Activated naive CD8-positive, alpha-beta T cell treated with anti-CD3 and anti-CD28 coated beads for 36 hours (primary cell): ENCODE measurements at places on chromosomes 2 and 18. TPM values are rescaled to one million over a fixed set of nuclear protein-coding genes. Genes with fewer than 3 reads are reported as not detected.
A peak's percentile ranks its signal among the peaks of the same experiment; 100 is the strongest.

DNA sequence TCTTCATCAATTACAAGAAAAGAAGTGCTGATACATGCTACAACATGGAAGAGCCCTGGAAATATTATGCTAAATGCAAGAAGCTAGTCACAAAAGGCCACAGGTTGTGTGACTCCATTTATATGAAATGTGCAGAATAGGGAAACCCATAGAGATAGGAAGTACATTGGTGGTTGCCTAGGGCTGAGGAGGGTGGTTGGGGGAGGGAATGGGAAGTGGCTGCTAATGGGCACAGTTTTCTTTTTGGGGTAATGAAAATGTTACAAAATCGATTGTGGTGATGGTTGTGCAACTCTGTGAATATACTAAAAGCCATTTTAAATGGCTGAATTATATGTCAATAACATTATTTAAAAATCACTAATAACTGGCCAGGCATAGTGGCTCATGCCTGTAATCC lies 24.3 kb upstream of the RESP18 start:
- DNase-seq = no peak

GRCh38 chr2:228913176-228913575 lies 357.9 kb downstream of the PID1 start:
- DNase-seq = no peak

GRCh38 chr2:208265371-208265800 lies 669 bp upstream of the PIKFYVE start:
- DNase-seq = peak; percentile 35

The PDE1A gene
- not detected for total RNA-seq

GRCh38 chr2:43161650-43162510 lies 64.5 kb downstream of the ZFP36L2 start:
- DNase-seq = no peak

GRCh38 chr2:238431456-238431855 lies 4.7 kb downstream of the ASB1 start:
- DNase-seq = no peak

The CTNNA2 gene
- total RNA-seq = not detected

DNA sequence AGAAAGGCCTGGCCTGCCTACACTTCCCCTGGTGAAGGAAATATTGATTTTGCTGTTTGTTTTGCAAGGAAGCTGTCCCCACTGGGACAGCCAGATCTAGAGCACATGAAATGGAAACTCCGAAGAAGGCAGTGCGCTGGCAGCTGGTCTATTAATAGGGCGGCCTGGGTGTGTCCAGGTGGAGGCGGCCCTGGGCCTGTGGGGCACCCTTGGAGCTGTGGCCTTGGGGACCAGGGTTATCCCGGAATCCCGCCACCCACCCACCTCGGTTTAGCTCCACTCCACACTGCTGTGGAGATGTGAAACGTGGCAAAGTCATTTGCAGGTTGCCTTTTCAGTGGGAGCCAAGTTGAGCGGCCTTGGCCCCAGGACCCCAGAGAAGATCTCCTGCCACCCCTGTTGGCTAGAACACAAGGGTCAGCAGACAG lies 204.3 kb downstream of the KLHL29 start:
- no peak for DNase-seq

- DNase-seq = no peak
Measured at GRCh38 chr2:230909841-230910545, 15.0 kb downstream of the GPR55 start.

DNA sequence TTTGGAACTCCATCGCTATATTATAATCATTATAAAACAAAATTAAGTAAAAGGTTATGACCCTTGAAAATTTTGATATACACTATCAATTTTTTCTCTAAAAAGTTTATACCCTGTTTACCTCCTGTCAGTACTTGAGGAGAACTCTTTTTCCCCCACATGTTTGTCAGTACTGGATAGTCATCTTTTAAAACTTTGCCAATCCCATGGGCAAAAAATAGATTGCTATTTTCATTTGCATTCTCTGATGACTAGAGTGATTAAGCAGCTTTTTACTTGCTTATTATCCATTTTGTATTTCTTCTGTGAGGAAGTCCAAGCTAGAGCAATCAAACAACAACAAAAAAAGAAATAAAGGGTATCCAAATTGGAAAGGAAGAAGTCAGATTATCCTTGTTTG lies 76.4 kb downstream of the DGKD start:
- no peak for DNase-seq

DNA sequence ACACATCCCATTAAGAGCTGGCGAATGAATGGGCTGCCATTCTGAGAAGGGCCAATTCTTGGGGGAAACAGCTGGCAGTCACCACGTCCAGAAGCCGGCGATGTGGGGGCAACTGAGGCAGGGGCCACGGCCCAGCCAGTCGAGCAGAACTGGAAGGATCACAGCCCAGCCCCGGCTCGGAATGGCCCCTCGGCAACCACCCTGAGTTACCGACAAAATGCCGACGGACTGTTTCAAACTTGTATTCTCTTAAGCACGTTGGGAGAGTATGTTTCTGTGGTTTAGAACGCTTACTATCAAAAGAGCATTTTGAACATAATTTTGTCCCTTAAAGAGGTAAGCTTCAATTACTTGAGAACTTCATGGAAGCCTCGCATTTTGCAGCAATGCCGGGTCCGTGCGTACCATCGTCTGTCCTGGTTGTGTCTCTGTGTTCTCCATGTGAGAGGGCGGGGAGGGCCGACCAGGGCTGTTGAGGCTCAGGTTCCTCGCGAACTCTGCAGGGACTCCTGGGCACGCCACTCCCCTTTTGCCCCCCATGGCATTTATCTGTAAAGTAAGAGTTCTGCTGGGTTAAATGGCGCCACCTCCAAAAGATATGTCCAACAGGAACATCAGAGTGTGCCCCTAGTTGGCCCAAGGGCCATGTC lies 155.9 kb downstream of the TWIST2 start:
- no peak for DNase-seq

DNA sequence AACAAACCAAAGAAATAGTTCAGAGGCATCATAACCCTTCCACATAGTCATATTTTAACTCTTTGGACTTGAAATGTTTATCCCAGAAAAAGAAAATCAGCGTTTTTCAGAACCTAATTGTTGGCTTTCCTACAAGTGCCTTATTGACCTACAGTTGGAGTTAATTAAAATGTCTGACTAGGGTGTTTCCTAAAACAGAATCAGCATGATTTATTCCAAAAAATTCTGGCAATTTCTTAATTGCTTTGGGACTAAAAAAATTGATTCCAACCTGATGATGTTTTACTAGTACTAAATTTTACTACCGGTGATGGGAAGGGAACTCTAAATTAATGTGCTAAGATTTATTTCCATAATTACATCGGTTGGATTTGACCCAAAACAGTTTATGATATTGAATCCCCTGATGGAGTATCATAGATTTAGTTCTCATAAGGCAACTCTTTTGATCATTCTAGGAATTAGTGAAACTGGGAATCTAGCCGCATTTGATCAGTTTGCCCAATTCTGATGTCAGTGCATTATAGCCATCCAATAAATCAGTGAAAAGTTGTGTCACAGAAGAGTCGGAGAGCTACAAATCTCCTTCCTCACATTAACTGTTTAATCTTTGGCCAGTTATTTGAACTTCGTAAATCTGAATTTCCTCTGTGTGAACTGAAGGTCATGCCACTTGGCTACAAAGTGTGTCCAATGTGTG lies 134.3 kb upstream of the DSEL start:
- DNase-seq = no peak

GRCh38 chr2:240236217-240237111 lies 96.0 kb upstream of the OTOS start:
- DNase-seq = no peak

The TRABD2A gene
- total RNA-seq = 59.2 TPM

The AQP12B gene
- not detected for total RNA-seq

DNA sequence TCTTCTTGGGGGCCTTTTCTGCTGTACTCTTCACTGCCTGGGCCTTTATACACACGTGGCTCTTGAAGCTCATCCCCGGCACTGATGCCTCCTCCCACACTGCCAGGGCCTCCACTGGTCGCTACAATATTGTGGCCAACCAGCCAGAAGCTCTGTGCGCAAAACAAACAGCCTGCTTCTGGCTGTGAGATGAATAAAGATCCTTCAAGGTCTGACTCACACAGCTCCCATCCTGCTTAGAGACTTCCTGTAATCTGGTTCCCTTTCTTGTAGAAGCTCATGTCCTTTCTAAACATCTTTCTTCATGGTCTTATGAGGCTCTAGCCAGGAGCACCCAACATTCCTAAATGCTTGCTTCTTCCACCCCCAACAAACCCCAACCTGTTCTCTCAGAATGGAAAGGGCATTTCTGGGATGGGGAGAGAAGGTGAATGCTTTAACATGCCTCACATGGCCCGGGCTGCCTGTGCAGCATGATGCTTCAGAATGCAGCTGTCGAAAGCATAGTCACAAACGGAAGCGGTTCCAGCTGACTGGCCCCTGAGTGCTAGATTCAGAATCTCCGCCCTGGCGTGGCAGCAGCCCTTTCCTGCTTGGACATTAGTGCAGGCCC lies 24.6 kb downstream of the NRP2 start:
- peak; percentile 45 for DNase-seq

DNA sequence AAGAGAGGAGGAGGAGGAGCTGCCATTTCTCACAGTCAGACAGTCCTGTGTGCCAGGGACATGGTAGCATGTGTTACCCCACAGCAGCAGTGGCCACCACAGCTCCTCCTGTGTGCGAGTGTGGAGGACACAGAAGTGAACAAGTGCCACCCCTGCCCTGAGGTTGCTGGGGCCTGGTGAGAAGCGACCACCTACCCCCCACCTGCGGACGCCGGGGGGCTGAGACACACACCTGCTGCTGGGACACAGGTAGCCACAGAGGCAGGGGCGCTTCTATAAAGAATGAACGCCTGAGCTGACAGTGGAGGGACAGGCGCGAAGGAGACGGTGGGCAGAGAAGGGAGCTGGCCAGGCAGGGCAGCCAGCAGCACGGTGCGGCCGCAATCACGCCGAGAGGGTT lies 32.3 kb upstream of the SALL3 start:
- no peak for DNase-seq

DNA sequence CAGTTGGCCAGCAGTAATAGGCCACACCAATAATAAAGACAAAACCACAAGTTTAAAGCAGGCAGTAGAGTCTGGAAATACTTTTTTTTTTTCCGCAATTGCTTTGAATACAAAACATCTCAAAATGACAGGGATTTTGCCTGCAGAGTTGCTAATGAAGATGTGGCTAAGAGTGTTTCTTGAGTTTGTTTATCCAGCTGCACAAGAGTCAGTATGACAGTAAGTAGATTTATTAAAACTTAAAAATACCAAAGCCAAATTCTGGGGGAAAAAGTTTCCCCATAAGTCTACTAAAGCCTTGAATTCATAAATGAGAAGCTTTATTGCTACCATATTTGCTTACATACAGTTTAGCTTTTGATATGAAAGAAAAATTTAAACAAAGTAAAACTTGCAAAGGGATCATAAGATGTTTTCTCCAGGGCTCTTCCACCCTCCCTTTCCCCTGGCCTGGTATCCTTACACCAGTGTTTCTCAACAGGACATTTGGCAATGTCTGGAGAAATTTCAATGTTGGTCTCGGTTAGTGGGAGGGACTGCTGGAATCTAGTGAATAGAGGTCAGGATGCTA lies 3.9 kb upstream of the DSEL start:
- DNase-seq = no peak

- no peak for DNase-seq
Measured at GRCh38 chr2:29522951-29523669, 398.3 kb downstream of the ALK start.

DNA sequence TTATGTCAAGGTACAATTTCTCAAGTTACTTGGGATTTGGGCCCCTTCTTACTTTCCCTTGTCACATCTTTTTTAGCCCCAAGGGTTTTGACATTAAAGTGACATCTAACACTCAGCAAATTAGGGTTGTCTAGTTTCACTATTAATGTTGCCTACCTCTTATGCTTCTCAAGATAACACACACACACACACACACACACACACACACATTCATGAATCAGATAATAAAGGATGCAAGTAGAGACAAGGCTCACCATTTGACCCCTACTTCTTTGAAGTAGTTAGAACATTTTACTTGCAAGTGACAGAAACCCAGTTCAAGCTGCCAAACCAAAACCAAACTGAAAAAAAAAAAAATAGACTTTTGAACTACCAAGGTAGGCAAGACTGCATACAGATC lies 138.8 kb downstream of the TRIB2 start:
- DNase-seq = peak; percentile 21

DNA sequence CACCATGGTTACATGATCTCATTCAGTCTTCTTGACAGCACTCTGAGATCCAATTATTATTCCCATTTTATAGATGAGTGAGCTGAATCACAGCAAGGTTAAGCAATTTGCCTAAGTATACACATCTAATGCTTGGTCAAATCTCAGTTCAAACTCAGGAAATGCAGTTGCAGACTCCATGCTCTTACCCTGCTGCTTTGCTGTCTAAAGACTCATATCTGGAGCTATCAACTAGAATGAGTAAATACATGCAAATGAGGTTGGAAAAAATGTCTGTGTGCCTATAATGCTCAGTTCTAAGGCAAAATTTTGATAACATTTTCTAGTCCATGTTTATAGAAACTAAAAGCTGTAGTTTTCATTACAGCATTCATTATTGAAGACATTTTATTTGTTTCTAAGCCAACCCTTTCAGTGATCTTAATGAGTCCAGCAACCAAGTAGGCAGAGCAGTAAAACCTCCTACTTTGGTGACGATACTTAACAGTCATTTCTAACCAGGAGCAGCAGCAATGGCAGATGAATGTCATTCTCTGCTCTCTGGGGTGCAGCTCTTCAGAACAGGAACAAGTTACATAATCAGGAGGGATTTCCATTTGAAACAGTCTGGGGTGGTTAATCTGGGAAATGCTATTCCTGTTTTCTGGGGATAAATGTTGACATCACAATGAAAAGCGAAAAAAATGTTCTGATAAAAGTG lies 396.8 kb upstream of the UBE2E3 start:
- DNase-seq = no peak

DNA sequence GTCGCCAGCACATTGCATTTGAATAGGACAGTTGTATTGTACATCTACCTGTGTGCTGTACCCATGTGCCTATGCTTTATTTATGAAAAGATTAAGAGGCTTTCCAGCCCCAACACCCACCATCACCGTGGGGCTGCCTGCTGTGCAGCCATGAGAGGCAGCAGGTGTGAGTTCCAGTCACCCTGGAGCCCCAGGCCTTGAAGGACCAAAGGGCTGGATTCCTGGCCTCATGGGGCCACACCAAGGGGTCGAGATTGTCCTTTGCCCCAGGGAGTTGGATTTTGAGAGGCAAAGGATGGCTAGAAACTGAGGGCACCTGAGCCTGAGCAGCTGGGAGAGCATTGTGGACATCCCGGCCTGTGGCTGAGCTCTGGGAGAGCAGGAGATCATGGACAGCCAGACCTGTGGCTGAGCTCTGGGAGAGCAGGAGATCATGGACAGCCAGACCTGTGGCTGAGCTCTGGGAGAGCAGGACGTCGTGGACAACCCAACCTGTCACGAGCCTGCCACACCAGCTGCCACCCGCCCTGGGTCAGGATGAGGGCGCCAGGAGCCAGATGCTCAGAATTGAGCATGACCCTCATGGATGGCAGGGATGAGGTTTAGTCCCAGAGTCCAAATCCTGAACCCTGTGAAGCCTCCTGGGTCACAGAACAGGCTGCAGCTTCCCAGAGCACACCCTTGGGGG lies 182.5 kb upstream of the RAB6C start:
- DNase-seq = no peak

- no peak for DNase-seq
Measured at GRCh38 chr2:60317844-60318243, 235.6 kb downstream of the BCL11A start.

The SGPP2 gene
- 3.1 TPM for total RNA-seq
